Dermis microvascular lymphatic vessel endothelial cell (primary cell): ENCODE measurements at places on chromosomes 13 and 19. TPM values are rescaled to one million over a fixed set of nuclear protein-coding genes. Genes with fewer than 3 reads are reported as not detected.

The KCNJ14 gene
- 0.13 TPM in 2 replicates for total RNA-seq

DNA sequence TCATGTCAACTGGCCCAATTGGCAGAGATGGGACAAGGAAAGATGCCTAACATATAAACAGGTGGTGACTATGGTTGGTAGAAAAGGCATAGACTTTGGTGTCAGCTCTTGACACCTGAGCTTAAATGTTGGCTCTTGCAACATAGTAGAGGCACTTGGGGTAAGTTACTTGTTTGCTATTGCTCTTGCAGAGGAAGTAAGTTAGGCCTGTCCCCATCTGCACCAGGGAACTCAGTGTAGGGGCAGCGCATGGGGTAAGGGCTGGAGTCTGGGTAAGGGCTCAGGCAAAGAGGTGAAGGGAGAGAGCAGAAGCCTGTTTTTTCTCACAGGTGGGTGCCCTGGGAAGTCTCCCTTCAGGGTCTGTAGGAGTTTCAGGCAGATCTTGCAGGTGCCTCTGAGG, 27.6 kb downstream of the ERICH6B start:
- DNase-seq: no peak

The ADM5 gene
- total RNA-seq: 0.26 and 0.38 TPM in 2 replicates

DNA sequence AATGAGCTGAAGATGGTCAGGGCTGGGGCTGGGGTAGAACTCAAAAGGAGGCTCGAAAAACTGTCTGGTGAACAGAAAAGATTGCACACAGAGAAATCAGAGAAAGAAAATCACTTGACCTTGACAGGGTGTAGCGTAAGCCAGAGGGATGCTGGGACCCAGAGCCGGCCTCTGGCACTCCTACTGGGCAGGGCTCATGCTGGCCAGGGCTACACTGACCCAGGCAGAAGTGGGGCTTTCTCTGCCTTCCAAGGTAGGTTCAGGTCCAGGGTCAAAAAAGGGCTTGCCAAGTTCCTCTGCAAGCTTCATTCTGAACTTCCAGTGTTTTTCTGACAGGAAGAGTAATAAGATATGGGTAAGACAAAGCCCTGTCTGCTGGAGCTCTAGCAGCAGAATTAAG, 56.2 kb downstream of the LATS2 start:
- DNase-seq: no peak

The PRTN3 gene
- not detected in 2 replicates for total RNA-seq

- DNase-seq: no peak
Measured at GRCh38 chr19:30696514-30696913, 324.3 kb downstream of the ZNF536 start.

The APLP1 gene
- 1.8 TPM in 2 replicates for total RNA-seq
